ENCODE measurements at places on chromosomes 4 and X. TPM values are rescaled to one million over a fixed set of nuclear protein-coding genes. Genes with fewer than 3 reads are reported as not detected.

The BANK1 gene
- total RNA-seq, result 0.81 TPM

The SPANXA1 gene
- total RNA-seq, result 0.23 TPM

The DBET gene
- not detected for total RNA-seq

The XAGE5 gene
- not detected for total RNA-seq

The CCNB3 gene
- total RNA-seq, result 0.50 TPM

The RPS6KA6 gene
- total RNA-seq, result 5.4 TPM

The HMGN5 gene
- total RNA-seq, result 2.3 TPM

The FAM199X gene
- 18.7 TPM for total RNA-seq

The CLTRN gene
- total RNA-seq, result 0.65 TPM

The CXorf49B gene
- not detected for total RNA-seq

The CENPVL1 gene
- total RNA-seq, result not detected

The ENPP6 gene
- not detected for total RNA-seq

The RPL36A gene
- total RNA-seq, result 2,595 TPM

The NAP1L2 gene
- 1.0 TPM for total RNA-seq

The RHOXF2 gene
- total RNA-seq, result not detected
